Activated CD4-positive, alpha-beta memory T cell treated with anti-CD3 and anti-CD28 coated beads for 36 hours (primary cell): ENCODE measurements at places on chromosomes 12 and 14.

- DNase-seq: no peak
Measured at GRCh38 chr14:23442721-23443356, 7.4 kb upstream of the MYH7 start.

DNA sequence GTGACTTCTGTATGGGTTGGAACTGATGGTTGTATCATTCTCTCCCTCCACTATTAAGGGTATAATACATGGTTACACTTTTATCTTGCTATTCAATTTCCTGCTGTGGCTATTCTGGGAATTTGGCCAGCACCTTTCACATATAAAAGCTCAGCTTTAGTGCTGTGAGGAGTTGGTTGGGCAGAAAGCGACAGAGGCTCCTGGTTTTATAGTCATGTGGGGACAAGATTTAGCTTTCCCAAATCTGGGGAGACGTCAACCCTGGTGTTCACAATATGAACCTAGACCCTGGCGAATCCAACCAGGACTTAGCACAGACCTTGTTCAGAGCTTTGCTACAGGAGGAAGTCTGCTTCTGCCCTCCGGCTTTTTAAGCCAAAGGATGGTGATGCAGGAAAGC lies 36.5 kb downstream of the FOS start:
- no peak for DNase-seq

DNA sequence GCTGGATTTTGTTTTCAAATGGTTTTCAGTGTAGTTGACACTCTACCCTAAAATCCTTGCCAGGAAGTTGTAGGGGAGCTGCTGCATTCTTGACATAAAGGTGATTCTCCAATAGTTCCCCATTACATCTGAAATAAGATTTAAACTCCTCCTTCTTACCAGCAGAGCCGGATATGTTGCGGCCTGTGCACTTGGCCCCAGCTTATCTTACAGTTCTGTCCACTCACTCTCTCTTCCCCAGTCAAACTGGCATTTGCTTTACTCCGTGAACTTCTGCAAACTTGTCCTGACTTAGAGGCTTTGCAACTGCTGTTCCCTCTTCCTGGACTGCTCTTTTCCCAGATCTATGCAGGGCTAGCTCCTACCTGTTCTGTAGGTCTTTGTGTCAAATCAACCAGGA lies 929.5 kb downstream of the VRK1 start:
- DNase-seq: no peak

DNA sequence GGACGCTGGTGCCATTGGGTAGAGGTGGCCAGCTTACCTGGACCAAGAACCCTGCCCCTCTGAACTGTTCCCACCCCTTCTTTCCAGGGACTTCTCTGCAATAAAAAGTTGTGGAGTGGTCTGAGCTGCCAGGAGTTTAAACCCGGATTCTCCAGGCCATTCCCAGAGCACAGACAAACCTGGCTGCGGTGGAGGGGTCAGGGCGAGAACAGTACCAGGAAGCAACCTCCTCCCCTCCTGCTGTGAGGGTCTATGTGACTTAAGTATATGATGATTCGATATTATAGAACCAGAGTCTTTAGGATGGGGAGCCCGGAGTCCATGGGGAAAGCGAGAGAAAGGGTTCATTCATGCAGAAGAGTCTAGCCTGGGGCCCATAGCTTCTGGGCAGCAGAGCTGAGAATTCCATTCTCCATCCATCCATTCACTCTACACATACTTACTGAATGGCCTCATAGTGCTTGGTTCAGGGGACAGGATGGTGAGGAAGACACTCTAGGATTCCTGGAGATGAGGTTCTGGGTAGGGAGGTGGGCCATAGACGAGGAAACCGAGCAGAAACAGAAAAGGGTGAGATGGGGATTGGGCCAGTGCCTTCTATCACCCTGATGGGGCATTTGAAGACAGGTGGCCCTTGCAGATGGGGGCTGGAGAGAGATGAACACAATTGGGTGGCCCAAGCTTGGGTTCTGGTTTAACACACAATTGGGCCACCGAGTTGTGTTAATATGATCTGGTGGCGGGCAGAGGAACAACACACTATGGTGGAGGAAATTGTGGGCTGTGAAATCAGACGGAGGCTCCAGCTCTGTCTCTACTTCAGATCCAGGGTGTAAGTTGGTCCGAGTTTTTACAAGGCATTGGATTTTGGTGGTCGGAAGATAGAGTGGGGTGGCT lies 5.2 kb downstream of the KRT86 start:
- no peak for DNase-seq

DNA sequence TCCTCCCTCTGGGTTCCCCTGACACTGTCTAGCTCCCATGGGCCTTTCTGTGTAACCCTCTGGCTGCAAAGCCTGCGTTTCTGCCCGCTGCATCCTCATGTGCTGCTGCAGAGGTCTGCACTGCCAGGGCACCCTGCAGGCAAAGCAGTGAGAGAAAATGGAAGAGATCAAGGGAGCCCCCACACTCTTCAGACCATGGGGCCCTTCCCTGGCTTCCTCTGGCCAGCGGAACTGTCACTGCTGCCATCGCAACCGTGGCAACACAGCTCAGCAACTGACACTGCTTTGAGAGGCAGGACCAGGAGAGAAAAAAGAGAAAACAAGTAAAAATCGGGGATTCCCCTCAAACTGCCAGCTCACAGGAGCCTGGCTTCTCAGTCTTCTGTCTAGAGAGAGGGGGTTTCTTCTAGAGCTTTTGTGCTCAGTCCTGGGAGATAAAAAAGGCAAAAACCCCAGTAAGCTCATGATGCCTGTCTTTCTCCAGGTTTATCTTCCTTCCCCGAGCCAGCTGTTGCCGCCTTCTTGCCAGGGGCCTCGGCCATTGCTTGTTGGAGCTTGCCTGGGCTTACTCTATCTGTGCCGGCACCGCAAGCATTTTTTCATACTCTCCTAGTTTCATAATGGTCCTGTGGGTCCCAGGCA lies 38.9 kb downstream of the C14orf132 start:
- DNase-seq: no peak

GRCh38 chr14:53963320-53964227 lies 6.9 kb upstream of the BMP4 start:
- peak; percentile 20 for DNase-seq

DNA sequence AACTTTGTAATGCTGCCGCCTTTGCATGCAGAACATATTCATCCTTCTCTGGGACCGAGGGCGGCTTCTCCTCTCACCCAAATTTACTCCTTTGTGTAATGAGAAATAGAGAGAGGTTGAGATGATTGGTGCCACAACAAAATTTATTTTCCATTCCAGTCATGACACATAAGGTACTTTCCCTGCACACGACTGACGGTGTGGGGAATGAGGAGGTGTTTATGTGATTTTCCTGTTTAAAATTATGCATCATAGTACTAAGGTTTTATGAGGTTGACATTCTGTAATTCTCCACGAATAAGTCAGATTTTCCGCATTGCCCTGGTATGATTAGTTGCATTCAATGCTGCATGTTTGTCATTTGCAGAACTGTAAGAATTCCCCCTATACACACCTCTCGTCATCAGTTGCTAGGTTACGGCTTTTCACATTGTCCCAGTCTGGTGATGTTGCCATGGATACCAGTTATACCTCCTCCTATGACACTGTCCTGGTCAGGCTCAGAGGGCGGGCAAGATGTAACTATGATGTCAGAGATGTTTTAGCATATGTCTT lies 23.1 kb downstream of the BICDL1 start:
- DNase-seq: peak; percentile 88

DNA sequence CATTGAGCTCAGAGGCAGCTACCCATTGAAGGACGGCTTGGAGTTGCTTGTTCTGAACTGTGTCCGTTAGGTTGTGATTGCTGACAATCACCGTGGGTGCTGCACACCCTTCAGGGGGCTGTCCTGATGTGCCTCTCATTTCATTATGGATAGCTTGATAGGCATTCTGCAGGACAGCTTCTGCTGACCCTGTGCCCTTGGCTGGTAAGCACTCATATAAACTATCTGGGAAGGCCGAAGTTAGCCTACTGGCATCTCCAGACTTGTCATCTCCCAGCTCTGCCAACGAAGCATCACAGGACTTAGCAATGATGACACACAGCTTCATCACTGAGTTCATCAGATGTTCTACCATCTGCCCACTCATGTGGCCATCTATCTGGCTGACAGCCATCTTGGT lies 22.3 kb downstream of the AKAP3 start:
- no peak for DNase-seq
